ENCODE measurements at places on chromosomes 4 and X. TPM values are rescaled to one million over a fixed set of nuclear protein-coding genes. Genes with fewer than 3 reads are reported as not detected.
A peak's percentile ranks its signal among the peaks of the same experiment; 100 is the strongest.

DNA sequence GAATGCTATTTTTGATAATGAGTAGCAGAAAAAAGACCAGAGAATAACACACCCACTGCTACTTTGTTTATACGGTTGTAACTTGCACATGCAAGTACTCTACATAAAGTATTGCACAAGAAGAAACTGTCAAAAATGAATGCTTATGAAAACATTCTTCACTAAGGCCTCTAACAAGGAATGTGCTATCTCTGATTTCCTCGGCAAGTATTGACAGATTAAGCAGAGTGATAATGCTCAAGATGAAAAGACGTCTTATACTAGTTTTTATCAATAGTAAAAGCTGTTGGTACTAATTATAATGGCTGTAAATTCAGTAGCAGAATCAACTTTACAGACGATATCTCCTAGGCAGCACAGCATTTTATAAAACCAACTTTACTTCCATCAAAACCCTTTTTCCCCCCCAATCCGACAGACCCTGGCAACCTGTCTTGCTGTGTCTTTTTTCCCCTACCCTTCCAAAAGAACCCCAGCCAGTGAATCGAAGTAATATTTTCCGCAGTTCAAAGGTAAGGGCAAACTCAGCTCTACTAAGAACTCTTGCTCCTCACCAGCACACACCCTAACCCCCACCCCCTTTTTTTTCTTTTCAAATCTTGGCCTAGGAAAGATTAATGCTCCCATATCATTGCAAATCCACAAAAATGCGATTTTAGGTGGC lies 1.5 kb downstream of the FRYL start:
- no peak for DNase-seq

DNA sequence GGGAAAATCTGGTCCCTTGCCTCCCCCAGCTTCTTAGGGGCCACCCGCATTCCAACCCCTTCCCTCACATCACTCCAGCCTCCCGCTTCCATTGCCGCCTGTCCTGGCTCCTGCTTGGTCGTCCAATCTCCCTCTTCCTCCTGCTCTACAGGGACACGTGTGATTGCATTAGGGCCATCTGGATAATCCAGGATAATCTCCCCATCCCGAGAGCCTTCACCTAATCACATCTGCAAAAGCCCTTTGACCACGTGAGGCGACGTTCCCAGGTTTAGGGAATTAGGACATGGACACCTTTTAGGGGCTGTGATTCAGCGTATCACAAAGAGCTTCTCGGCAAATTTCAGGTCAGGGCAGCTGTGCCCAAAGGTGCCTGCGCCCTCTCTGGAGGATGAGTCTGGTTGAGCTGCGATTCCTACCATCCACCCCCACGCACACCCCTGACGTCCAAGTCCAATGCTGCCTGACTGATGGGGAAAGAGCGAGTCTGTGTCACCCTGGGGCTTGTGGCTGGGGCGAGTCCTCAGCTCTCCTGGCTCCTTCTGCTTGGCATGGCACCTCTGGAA lies 104.6 kb downstream of the PSAPL1 start:
- no peak for DNase-seq

DNA sequence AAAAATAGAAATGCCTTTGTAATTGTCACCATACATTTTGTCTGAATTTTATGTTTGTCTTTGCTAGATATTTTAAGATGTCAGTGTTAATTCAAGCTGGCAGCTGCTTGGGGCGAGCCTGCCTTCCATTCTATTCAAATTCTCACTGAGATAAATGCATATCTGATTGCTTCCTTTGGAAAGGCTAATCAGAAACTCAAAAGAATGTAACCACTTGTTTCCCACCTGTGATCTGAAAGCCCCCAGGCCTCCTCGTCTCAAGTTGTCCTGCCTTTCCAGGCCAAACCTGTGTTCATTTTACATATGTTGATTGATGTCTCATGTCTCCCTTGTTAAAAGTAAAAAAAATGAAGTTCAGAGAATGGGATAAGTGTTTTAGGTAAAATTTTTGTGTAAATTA lies 318.7 kb upstream of the TECRL start:
- no peak for DNase-seq

GRCh38 chrX:94178145-94178788 lies 504.3 kb downstream of the FAM133A start:
- DNase-seq = no peak

GRCh38 chr4:173398220-173398619 lies 696 bp downstream of the SCRG1 start:
- no peak for DNase-seq

DNA sequence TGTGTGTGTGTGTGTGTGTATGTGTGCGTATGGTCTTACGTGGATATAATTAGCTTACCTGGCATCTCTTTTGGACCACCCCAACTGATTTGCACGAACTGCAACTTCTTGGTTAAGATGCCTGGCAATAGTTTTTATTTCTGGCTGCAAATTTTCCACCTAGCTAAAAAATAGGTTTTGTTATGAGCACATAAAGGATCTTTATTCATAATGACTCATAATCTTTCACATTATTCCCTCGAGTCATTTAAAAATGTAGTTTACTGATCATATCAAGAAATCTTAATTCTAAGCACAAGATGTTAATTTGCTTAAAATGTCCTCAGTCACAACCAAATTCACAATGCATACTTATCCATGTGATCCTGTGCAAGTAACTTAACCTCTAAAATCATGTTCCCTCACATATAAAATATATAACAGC lies 1.5 kb downstream of the COX18 start:
- no peak for DNase-seq

- no peak for DNase-seq
These were observed 6.2 kb downstream of the CCKAR start for GRCh38 chr4:26484032-26484515.

- DNase-seq = peak; percentile 68
These were observed at the start of gene C4orf51 for GRCh38 chr4:145679991-145680455. Gene C4orf51, plus strand, starts transcription at chr4:145680146. Its CDS starts 58 bp downstream, at chr4:145680204.

DNA sequence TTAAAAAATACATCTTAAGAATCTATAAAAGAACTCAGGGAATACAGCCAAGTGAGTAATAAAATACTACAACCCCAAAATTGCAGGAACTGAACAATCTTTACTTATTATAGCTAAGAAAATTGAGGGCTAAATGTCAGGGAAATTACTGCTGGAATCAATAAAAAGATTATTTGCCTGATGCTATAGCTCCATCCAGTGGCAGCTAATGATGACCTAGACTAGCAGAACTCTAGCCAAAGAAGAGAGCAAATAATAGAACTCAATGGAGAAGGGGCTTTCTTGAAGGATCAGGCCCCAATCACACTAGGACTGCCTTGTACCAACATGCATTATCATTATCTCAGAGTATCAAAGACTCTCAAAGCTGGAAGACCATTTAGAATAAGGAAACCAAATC lies 85.0 kb upstream of the FAM241A start:
- no peak for DNase-seq

- DNase-seq = no peak
These were observed 171.5 kb upstream of the VEGFC start for GRCh38 chr4:176964116-176964691.

- no peak for DNase-seq
These were observed 8.5 kb upstream of the BMP3 start for GRCh38 chr4:81021981-81022380.

- no peak for DNase-seq
These were observed 1.6 kb upstream of the GIMD1 start for GRCh38 chr4:106370214-106370613.

The SLITRK2 gene
- 1.2 TPM for polyA plus RNA-seq

The WNK3 gene
- 1.4 TPM for polyA plus RNA-seq

The SSX2B gene
- not detected for polyA plus RNA-seq

The CCSER1 gene
- 9.5 TPM for polyA plus RNA-seq

The LGI2 gene
- polyA plus RNA-seq = 3.0 TPM

The GAGE1 gene
- not detected for polyA plus RNA-seq

Data from large intestine (tissue), 12 donors.